Hindlimb muscle (tissue), 1 donor: ENCODE measurements at places on chromosomes 16 and 17.

GRCh38 chr16:30395155-30395991 is at the start of gene ZNF48:
TSS of gene ZNF48 (plus strand) at chr16:30395420. CDS start at chr16:30395795, 375 bp downstream.
- peak; percentile 93 for DNase-seq

GRCh38 chr16:17451843-17452242 is 18.9 kb downstream of the XYLT1 start:
- DNase-seq: no peak

- DNase-seq: no peak
Measured at GRCh38 chr16:51949282-51949681, 597.7 kb downstream of the TOX3 start.

- DNase-seq: no peak
Measured at GRCh38 chr16:19485611-19486010, 36.3 kb downstream of the GDE1 start.

DNA sequence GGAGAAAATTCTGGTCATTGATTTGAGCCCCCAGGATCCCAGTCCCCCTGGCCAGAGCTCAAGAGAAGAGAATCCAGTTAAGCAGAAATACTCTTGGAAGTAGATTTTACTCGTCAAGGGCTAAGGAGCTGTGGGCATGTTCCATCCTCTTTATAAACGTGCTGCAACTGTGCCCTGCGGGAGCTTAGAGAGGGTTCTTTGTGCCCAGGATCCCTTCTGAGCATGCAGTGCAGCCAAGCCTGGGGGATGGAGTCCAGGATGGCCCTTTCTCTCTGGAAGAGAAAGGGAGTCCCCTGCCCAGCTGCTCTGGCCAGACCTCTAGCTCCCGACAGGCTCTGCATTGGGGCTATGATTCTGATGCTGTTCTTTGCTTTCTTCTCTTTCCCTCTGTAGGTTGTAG is 9.5 kb upstream of the LGALS9 start:
- DNase-seq: no peak

GRCh38 chr17:27545562-27546229 is 85.3 kb upstream of the LGALS9 start:
- no peak for DNase-seq

DNA sequence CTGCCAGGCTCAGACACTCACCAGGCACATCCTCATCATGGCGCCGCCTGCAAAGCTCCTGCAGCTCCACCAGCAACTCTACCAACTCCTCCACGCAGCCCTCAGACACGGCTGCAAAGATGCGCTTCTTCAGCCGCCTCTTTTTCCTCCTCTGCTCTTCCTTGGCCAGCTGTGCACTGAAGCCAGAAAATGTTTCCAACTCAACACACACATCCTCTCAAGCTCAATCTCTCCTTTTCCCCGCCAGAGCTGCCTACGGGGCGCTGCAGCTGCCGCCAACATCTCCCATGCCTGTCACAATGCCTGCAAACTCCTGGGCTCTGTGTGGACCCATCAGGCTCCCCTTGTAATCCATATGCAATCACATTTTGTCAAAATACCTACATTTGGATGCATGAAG is 14.2 kb downstream of the TRPV3 start:
- DNase-seq: no peak

DNA sequence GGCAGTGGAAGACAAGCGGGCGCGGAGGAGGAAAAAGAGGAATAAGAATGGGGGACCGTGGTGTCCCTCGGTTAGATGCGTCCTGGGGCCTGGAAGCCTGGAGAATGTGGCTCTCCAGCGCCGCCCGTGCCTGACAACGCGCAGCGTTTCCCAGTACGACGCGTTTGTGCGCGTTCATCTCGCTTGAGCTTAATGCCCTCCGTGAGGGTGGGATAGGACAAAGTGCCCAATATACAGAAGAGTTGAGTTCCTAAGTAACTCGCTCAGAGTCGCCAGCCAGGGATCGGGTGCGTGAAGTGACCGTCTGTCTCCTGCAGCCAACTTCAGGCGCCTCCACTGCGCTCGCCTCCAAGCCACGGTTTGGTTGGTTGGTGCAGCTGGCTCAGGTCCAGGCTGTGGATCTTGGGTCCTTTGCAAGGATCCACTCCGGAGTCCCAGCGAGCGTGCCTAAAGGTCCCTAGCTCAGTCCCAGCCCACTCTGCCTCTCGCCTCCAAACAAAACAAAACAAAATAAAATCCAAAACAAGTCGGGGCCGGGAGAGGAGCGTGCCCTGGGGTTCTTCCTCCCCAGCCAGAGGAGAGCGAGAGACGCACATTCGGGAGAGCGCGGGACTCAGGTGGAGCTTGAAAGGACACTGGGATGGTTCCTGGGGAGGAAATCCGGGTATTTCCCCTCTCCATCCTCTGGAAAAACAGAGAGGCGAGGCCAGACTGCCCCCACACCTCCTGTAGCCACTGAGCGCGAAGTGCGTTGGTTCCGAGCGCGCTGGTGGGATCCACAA is 974 bp downstream of the GALR2 start:
- DNase-seq: no peak

DNA sequence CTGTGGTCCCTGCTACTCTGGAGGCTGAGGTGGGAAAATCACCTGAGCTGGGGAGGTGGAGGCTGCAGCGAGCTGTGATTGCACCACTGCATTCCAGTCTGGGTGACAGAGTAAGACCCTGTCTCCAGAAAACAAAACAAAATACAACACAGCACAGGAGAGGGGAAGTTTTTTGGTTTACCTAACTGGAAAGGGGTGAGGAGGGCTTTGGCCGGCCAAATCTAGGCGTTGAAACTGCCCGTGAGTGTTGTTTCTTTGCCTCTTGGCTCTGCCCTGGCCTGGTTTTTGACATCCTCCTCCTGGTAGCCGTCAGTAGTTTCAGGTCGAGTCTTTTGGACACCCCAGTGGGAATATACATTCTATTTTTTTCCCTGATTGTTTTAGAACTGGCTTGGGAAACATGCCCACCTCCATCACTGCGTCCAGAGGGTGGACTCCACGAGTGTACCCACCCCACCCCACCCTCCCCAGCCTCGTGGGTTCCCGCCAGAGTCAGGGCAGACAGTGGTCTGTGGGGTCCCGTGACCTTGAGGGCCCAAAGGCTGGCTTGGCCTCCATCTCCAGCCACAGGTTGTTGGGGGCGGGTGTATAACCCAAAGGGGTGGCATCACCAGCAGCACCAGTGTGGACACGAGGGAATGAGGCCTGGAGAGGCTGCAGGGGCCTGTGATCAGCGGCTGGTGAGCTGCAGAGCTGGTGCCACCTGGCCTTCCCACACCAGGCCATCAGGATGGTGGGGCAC is 42.7 kb downstream of the NT5M start:
- no peak for DNase-seq

- DNase-seq: no peak
Measured at GRCh38 chr16:30084816-30085159, 6.9 kb downstream of the TBX6 start.

GRCh38 chr17:48132385-48132784 is 24.8 kb downstream of the SNX11 start:
- DNase-seq: no peak

GRCh38 chr16:58487566-58488351 is 12.2 kb upstream of the NDRG4 start:
- DNase-seq: peak; percentile 80

DNA sequence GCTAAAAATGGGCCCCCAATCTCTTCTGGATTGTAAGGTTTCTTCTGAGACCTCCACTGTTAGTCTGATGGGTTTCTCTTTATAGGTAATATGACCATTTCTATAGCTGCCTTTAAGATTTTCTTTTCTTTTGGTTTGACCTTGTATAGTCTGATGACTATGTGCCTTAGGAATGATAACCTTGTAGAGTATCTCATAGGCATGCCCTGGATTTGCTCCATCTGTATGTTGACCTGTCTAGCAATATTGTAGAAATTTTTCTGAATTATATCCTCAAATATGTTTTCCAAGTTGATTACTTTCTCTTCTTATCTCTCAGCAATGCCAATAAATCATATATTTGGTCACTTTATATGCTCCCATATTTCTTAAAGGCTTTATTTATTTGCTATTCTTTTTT is 1403.8 kb upstream of the GOT2 start:
- no peak for DNase-seq

GRCh38 chr16:66295761-66296546 is 70.5 kb upstream of the CDH5 start:
- DNase-seq: no peak

DNA sequence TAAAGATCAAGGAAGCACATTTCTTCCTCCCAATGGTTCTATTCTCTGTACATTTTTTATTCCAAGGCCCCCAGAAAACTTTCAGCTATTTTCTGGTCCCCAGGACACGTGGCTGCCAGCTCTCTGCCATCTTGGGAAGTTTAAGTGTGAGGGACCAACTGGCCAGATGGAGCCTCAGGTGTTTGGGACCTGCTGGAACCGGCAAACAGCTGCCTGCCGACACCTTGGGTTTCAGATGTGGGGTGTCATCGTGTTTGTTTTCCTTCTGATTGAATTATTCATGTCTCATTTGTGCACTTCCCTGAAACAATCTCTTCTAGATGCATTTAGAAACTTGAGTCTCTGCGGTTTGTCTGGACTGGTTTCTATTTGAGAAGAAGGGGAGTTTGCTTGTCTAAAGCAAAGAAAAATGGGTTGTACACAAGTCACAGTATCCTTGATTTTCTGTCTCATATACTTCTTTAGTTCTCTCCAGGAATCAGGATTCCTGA is 386.5 kb downstream of the SLC39A11 start:
- no peak for DNase-seq

- DNase-seq: no peak
Measured at GRCh38 chr17:53631486-53631885, 191.2 kb upstream of the KIF2B start.

DNA sequence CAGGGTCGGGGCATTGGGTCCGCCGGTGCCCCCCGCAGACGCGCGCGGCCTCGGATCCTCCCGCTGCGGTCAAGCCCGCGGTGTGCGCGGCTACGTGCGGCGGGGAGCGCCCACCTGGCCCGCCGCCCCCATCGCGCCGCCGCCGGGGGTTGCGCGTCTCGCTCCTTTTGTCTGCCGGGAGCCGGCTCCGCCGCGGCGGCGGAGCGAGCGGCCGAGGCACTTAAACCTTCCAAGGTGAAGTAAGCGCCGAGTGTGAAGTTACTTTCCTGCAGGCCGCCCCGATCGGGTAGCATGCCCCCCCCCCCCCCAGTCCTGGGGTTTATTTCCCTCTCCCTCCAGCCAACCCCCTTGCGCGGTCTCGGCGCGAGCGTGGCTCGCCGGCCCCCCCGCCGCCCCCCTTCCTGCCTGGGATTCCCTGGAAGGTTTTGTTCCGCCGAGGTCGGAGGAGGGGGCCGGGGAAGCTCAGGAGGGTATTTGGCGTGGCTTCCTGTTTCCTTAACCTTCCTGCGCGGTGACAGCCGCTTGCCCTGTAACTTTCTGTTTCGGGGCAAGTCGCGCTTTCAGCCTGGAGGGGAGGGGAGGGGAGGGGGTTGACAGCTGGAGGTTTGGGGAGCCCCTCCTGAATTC is 56.6 kb upstream of the GSE1 start:
- DNase-seq: no peak

GRCh38 chr17:18981642-18982424 is 22.7 kb downstream of the FAM83G start:
- no peak for DNase-seq
